Tongue (tissue), 3 donors: ENCODE measurements at places on chromosomes 16 and 17. TPM values are rescaled to one million over a fixed set of nuclear protein-coding genes. Genes with fewer than 3 reads are reported as not detected.

DNA sequence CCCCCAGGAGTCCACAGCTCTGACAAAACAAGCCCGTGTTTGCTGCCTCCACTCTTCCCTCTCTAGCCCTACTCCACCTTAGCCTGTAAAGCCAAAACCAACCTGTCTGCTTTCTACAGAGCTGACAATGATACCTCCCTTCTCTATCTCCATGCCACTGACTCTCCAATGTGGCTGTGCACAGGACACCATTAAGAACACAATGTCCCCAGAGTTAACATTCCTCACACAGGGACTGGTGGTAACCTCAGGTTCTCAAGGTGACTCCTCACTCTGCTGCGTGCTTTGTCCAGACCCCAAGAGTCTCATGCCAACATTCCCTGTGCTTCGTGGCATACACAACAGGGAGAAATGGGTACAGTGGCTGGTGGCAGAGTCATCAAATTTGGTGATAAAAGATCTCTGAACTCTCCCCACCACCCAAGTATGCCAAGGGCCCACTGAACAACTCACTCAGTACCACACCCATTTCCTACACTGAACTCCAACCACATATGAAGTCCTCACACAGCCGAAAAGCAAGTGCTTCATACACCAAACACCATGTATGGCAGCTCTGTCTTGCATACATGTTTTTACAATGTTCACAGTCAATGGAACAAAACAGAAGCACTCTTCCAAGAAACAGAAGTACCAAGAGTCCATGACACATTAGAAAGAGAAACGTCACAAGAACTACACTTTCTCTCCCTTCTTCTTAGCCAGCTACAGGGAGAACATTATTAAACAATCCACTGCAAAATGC is 21.1 kb downstream of the CSNK2A2 start:
- DNase-seq: no peak

DNA sequence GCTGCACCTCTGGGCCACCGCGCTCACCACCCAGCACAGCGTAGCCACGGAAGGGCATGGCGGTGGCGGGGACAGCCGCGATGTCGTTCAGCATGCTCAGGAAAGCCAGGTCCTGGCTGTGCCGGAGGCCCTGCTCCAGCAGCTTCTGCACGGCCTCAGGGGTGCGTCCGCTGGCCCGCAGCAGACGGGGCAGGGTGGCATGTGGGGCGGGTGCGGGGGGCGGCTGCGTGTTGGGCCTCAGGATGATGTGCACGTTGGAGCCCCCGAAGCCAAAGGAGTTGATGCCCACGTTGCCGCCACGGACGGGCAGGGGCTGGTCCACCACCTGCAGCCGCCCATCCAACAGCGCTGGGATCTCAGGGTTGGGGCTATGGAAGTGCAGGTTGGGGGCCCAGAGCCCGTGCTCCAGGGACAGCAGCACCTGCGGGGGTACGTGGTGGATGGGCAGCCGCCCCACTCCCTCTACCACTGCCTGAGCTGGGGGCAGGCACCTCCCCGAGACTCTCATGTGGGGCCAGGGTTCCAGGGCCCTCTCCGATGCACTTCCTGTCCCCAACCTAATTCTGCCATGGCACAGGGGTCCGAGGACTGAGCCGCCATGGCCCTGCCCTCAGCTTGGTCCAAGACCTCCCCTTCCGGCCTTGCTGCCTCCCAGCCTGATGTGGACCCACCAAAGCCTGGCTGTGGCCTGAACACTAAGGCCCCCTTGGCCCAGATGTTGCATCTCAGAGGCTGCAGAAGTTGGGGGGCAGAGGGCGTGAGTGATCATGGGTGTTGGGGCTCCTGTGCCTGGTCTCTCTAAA is 6.6 kb downstream of the FASN start:
- DNase-seq: no peak

DNA sequence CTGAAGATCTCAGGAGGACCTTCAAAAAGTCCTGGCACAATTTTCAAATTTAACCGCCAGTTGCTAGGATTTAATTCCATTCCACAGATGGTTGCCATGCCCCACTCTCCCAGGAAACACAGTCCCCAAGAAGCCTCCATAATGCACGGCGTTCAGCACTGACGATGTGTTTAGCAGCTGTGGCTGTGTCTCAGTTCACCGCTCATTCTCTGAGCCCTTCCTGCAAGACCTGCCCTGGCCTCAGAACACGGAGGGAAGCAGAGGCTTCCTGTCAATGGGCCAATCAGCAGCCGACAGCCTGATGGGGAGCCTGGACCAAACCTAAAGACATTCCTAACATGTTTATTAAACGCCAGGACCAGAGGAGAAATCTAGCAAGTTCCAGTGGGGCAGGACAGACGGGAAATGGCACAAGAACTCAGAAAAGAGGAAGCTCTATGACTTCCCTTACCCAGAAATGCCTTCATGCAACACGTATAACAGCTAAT is 4.9 kb downstream of the MYLK3 start:
- DNase-seq: peak; percentile 55

DNA sequence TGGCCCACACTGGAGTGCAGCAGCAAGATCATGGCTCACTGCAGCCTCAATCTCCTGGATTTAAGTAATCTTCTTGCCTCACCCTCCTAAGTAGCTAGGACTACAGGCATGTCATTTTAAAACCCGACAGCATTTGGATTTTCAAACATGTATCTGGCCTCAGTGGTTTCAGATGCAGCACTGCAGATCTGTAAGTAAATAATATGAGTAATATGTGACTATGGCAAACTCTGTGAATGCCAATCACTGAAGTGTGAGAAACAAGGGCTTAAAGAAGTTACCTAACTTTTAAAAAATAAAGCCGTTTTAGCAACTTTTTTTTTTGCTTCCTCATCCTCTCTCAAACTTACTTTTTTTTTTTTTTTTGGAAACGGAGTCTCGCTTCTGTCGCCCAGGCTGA is 11.9 kb downstream of the CEP20 start:
- no peak for DNase-seq

- peak; percentile 75 for DNase-seq
These were observed 91.9 kb downstream of the NXN start for GRCh38 chr17:887551-888209.

- no peak for DNase-seq
These were observed 164.8 kb upstream of the DYNLRB2 start for GRCh38 chr16:80375973-80376372.

DNA sequence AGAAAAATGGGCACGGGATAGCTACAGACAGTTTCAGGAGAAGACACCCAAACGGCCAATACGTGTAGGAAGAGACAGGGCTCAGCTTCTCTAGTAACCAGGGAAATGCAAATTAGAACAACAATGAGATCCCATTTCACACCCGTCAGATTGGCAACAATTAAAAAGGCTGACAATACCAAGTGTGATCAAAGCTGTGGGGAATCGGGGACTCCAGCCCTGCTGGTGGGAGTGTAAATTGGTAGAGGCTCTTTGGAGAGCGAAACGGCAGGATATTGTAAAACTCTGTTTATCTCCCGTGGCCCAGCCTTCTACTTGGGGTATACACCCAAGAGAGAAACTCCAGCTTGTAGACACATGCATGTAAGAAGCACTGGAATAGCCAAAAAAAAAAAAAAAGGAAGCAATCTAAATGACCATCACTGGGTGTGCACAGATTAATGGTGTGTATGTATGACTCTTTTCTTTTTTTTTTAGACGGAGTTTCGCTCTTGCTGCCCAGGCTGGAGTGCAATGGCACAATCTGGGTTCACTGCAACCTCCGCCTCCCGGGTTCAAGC is 27.5 kb downstream of the MYBBP1A start:
- no peak for DNase-seq

- no peak for DNase-seq
These were observed 86.9 kb downstream of the SNX29 start for GRCh38 chr16:12063435-12063834.

DNA sequence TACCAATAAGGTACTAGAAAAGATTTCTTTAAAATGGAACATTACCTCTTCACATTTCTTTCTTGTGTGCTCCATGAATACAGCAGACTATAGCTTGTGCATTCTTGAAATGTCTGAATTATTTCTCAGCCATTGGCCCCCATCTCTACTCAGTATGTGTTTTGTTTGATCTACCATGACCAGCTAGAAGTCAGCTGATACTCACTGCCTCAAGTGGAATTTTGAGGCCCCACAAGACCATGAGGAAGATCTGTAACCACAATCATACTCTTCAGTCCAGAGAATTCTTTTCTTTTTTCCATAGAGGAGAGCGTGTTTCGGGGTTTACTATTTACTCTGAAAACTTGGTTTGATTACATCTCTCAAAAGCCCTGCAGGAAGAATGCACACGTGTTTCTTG is 319.1 kb downstream of the TOX3 start:
- peak; percentile 1 for DNase-seq

DNA sequence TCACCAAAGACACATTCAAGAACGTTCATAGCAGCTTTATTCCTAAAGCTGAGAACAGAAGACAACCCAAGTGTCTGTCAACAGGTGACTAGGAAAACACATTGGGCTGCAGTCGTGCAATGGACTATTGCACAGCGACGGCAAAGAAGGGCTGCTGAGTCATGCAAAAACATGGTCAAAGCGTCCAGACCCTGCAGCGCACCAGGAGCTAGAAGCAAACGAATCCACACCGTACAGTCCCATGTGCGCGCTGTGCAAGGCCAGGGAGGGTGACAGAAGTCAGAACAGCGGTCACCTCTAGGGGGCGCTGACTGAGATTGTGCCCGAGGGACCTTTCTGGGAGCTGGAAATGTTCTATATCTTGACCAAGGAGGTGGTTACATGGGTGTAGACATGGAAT is 266.4 kb downstream of the MAF start:
- DNase-seq: no peak

DNA sequence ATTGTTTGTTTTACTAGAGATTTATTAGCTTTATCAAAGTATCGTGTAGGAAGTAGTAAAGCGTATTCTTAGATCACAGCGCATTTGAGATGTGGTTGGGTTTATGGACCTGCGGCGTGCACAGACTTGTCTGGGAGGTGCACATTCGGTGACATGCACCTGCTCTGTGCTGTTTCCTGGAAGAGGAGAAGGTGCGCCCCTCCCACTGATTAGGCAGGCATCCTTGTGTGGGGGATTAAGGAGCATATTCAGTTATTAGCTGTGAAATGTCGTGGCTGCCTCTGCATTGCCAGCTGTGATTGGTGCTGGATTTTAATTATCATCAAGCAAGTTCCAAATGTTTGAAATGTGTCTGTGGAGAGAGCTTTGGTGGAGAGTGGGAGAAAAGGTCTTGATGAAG is 903.8 kb upstream of the RBFOX1 start:
- no peak for DNase-seq

GRCh38 chr17:29622337-29623282 is at the start of gene CORO6:
CORO6 (minus strand) TSS chr17:29622912; CDS start chr17:29621421, 1,491 bp downstream.
- DNase-seq: peak; percentile 82

DNA sequence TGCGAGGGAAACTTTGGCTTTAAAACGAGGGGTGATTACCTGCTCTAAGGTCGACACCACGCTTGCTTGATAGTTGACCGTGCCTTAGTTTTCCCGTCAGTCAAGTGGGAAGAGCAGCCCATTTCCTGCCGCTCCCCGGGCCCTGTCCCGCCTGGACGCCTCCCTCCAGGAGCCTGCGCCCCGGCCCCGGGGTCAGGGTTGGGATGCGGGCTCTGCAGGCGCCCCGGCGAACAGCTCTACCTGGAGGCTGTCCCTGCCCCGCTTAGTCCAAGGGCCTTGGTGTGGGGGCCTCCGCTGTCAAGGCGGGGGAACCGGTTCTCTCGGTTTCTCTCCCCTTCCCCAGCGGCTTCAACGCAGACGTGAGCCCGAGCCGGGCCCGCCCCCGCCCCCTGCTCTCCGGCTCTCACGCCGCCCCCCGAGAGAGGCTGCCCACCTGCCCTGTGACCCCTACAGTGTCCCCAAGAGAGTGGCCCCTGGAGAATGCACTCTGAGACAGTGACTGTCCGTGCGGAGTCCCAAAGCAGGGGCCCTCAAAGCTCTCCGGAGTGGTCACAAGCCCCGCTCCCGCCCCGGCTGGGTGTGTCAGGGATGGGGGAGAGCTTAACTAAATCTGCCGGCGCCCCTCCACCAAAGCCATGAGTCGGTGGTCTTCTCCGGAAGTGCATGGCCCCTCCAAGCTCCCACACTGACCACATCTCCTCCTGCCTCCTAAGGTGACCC is 117.4 kb upstream of the SMURF2 start:
- peak; percentile 14 for DNase-seq

GRCh38 chr16:30691907-30692306 is 7.1 kb upstream of the SRCAP start:
- no peak for DNase-seq

DNA sequence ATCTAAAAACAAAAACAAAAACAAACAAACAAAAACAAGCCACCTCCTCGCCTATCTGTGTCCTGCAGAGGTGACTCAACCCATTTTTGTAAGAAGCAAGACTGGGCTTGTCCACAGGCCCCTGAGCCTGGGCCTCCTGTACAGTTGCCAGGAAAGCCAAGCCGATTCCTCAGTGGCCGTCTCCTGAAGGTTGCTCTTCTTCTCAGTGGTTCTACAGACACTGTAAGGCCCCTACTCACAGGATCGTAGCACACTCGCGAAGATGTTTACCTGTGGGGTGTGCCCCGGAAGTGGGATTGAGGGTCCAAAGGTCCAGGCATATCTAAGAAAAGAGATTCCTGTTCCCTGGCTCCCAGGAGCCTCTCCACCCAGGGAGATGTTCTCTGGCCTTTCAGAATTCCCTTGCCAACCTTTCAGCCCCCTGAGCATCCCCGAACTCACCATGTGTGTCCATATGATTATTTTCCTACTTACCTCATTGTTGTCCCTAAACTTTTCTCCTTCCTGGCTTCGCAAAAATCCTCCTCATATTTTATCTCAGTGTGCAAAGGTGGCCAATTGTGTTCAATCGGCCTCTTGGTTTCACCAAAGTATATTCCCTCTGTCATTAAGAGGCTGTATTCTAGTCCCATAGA is 7.5 kb upstream of the CES3 start:
- no peak for DNase-seq

GRCh38 chr17:82212331-82213250 is at the start of gene CCDC57:
CCDC57 (minus strand) TSS chr17:82212842; CDS start chr17:82201944, 10,898 bp downstream.
- peak; percentile 84 for DNase-seq

GRCh38 chr16:9438991-9439390 is 347.5 kb downstream of the HAPSTR1 start:
- no peak for DNase-seq

GRCh38 chr17:16919663-16920627 is 52.0 kb downstream of the TNFRSF13B start:
- DNase-seq: no peak

USP6 gene
- 0.92 TPM for total RNA-seq

G6PC1 gene
- not detected for total RNA-seq

CBX2 gene
- total RNA-seq: 7.0 TPM

COPS3 gene
- total RNA-seq: 86.8 TPM

TMEM235 gene
- not detected for total RNA-seq

COL1A1 gene
- 3,144 TPM for total RNA-seq

C16orf74 gene
- total RNA-seq: 14.5 TPM

CD19 gene
- not detected for total RNA-seq

CCDC78 gene
- 1.4 TPM for total RNA-seq

CCDC92B gene
- 0.21 TPM for total RNA-seq

RGS9 gene
- 1.7 TPM for total RNA-seq

ZNF423 gene
- 22.5 TPM for total RNA-seq

RPL13 gene
- total RNA-seq: 2,228 TPM

ZNF764 gene
- total RNA-seq: 8.0 TPM
